ENCODE measurements at places on chromosomes 7 and 10.

- peaks cover 20% of the 10 kb centered on the region for H3K36me3 ChIP-seq
- H3K27ac ChIP-seq = no peak overlapping the region
- no peaks in the 10 kb centered on the region for H3K27me3 ChIP-seq
Measured at GRCh38 chr10:59805014-59805413, 51.8 kb upstream of the MRLN start.

- no peaks in the 10 kb centered on the region for H3K36me3 ChIP-seq
- no peak overlapping the region for H3K4me3 ChIP-seq
- no peaks in the 10 kb centered on the region for H3K4me1 ChIP-seq
- DNase-seq = no peak
Measured at GRCh38 chr7:80681272-80681885, 42.9 kb downstream of the CD36 start.

DNA sequence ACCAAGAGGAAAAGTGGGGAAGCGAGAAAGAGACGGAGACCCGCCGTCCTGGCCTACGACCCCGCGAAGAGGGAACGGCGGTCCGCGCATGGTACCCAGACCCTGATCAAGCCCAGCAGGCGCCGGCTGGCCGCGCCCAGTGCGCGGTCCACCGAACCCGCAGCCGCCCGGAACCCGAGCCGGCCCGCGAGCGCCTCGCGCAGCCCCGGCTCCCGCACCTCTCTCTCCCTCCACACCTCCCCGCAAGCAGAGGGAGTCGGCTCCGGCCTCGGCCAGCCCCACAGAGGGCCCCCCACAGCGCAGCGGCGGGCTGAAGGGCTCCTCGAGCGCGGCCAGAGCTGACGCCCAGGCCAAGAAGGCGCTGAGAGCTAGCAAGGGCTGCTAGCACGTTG, 164.7 kb downstream of the AGMO start:
- no peaks in the 10 kb centered on the region for H3K27me3 ChIP-seq
- DNase-seq = no peak
- H3K27ac ChIP-seq = no peak overlapping the region
- no peaks in the 10 kb centered on the region for H3K36me3 ChIP-seq
- no peaks in the 10 kb centered on the region for H3K4me1 ChIP-seq

GRCh38 chr7:135242096-135242684, 8.6 kb downstream of the STRA8 start:
- no peak overlapping the region for H3K4me3 ChIP-seq
- no peaks in the 10 kb centered on the region for H3K27me3 ChIP-seq
- H3K4me1 ChIP-seq = no peaks in the 10 kb centered on the region
- no peak for DNase-seq
- H3K36me3 ChIP-seq = no peaks in the 10 kb centered on the region

DNA sequence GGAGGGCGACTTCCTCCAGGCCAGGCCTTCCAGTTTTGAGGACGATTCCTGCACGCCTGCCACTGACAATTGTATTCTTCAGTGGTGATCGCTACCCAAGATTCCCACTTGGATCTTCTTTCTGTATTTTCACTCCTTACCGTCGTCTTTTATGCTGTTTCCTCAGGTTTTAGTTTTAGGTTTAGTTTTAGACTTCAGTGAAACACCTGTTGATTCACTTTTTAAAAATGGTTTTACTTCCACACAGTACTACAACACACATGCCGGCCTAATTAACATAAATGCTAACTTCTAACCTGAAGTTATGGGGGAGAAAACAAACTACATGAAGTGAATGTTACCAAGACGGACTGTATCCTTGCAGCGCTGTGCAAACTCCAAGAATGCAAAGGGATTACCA, 530.6 kb upstream of the MGMT start:
- H3K4me3 ChIP-seq = no peak overlapping the region
- H3K4me1 ChIP-seq = no peaks in the 10 kb centered on the region
- no peak for DNase-seq
- no peaks in the 10 kb centered on the region for H3K36me3 ChIP-seq
- no peak overlapping the region for H3K27ac ChIP-seq

DNA sequence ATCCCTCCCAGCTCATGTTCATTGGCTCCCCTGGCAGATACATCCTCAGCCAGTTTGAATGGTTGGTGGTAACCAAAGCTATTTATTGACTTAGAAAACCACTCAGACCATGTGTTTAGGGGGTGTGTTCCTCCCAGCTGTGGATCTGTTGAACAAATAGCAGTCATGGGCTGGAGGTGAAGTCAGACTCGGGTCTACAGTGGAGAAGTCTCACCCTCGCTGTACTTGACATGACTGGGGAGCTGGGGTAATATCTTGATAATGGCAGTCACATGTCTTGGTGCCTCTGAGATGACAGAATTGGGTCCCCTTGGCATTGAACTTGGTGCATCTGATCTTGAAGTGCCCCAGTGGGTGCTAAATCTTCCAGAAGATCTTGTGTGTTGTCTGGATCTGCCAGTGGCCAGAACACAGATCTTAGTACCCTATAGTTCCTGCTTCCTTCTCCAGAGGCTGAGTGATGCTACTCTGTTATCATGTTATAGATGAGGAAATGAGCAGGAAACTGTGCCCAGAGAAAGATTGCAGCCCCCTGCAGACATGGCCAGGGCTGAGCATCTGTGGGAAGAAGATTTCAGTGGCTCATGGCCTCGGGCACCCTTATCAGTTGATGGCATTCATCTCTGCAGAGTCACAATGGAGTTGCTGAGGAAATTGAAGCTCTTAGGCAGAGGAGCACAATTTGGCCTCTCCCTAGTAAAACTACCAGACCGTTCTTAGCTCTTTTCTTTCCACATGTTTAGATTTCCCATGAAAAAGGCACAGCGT, 50.4 kb downstream of the ADRA2A start:
- no peaks in the 10 kb centered on the region for H3K36me3 ChIP-seq
- H3K4me3 ChIP-seq = no peak overlapping the region
- no peaks in the 10 kb centered on the region for H3K4me1 ChIP-seq
- DNase-seq = no peak
- H3K27me3 ChIP-seq = no peaks in the 10 kb centered on the region

Measured in colonic mucosa (tissue), 4 donors.